Right lobe of liver (tissue), 6 donors: ENCODE measurements at places on chromosomes 16 and 17. TPM values are rescaled to one million over a fixed set of nuclear protein-coding genes. Genes with fewer than 3 reads are reported as not detected.

Gene ZSCAN10
- not detected for total RNA-seq

Gene PER1
- 30.6 TPM for total RNA-seq

Gene TNK1
- total RNA-seq, result 2.9 TPM

Gene TMC5
- not detected for total RNA-seq

DNA sequence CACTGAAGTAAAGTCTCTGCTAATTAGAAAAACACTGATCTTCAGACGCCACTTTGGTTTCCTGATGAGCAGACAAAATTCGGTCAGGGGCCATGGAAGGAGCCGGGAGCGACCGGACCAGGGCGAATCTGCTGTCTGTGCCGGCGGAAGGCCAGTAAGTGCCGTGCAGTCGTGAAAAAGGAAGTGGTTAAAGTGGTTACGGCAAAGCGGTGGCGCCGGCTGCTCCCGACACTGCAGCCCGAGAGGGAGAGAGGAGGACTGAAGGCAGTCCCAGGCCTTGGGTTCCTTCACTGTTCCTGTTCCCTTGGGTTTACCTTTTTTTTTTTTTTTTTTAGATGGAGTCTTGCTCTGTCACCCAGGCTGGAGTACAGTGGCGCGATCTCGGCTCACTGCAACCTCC, 17.3 kb upstream of the HEXD start:
- peak; percentile 54 for DNase-seq

- DNase-seq, result no peak
Measured at GRCh38 chr17:62724398-62725146, 83.5 kb downstream of the MARCHF10 start.

DNA sequence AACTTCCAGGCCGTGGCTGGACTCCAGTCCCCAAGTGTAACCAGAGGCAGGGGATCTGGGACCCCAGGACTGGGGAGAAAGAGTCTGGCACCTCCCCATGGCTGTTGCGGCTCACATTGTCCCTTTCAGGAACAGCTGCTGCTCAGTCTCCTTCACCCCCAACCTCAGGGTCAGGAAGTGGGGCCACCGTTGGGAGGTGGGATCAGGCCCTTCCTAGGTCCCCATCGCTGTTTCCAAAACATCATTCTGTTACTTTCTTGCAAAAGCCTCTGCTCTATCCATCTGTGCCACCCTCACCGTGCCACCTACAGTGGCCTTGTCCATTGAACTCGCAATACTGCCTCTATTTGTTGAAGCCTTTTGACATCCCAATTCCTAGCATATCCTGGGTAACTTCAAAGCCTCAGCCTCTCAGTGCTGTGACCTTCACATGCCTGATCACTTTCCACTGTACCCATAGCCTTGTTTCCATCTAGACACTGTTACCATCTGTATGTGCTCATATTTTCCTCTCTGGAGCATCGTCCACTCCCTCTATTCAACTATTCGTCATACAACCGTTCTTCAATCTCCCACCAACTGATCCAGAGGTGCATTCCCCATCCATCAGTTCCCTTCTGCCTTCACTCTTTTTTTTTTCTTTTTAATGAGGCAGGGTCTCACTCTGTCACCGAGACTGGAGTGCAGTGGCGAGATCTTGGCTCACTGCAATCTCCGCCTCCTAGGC, 15.0 kb upstream of the SRCIN1 start:
- no peak for DNase-seq

DNA sequence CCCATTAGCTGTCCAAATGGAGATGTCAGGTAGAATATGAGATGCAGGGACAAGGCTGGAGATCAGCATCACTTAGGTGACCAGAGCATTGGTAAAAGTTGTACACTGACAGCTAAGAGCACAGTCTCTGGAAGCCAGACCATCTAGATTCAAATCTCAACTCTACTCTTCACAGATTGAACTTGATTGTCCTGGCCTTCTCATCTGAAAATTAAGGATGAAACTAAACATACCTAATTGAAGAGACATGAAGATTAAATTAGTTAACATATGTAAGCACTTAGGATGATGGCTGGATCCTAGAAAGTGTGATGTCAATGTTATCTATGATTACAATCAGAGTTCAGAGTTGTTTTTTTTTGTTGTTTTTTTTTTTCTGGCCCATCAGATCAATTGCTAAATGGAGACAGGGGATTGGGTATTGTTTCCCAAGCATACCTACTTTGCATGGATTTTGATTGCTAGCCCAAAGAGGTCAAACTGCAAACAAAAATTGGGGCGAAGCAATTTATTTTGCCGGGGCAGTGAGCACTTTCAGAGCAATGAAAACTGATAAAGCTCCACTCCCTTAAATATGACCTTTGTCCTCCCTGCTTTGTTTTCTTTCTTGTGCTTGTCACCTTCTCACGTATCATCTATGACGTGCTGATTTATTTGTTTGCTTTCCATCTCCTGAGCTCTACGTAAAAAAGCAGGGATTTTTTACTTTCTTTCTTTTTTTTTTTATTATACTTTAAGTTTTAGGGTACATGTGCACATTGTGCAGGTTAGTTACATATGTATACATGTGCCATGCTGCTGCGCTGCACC, 217.6 kb upstream of the CPHXL start:
- DNase-seq, result no peak

- no peak for DNase-seq
Measured at GRCh38 chr17:44314524-44314868, 6.1 kb downstream of the RUNDC3A start.

DNA sequence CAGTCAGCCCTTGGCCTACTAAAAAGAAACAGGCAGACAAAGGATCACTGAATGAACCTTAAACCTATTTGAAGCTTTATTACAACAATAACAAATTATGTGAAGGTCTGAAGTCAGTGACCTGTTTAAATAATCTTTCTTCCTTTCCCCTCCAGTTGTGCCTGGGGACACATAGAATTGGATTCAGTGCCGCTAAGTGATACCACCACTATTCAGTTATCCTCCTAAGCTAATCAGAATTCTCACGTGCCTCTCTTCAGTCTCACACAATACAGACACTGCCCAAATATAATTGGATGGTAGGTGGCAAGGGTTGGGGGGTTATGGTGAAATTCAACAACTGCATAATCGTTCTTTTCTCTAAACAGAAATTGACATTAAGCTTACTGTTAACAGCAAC, 11.4 kb downstream of the TXNDC11 start:
- DNase-seq, result no peak

DNA sequence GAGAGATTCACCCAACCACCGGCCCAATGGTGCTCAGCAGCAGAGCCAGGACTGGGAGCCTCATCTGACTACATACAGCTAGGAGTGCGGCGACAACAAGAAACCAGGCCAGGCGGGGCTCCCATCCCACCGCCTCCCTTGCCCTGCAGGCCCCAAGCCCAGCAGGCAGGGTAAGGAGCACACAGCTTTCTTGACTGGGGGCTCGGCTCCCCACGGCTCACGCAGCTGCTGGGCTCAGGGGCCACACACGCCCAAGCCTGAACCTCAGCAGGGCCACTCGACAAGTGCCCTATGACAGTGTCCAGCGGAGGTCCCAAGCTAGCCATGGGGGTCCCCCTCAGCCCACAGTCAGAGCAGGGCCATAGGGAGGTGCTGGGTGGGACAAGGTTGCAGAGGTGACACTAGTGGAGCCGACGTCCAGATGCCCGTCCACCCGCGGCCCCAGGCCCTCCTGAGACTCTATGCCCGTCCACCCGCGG, 13.7 kb downstream of the PIEZO1 start:
- DNase-seq, result no peak

DNA sequence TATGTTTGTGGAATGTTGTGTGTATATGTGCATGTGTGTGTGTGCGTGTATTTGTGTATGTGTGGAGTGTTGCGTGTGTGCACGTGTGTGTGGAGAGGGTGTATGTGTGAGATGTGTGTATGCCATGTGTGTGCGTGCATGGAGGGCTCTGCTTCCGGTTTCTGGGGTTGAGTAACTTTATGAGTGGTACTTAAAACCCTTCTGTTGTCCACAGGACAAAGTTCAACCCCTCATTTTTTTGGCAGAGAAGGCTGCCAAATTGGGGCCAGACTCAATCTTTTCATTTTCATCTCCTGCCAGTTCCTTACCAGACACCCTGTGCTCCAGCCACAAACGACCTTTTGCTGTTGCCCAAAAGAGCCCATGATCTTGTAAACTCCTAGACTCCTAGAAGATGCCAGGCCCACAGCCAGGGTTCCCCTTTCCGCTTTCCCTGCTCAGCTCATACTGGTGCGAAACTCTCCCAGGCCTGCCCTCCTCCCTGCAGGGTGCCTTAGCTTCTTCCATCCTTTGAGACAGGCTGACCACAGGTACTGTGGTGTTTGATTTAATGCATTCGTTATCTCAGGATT, 100.2 kb downstream of the CMIP start:
- no peak for DNase-seq

- DNase-seq, result no peak
Measured at GRCh38 chr17:62576382-62576781, 51.1 kb upstream of the MRC2 start.

DNA sequence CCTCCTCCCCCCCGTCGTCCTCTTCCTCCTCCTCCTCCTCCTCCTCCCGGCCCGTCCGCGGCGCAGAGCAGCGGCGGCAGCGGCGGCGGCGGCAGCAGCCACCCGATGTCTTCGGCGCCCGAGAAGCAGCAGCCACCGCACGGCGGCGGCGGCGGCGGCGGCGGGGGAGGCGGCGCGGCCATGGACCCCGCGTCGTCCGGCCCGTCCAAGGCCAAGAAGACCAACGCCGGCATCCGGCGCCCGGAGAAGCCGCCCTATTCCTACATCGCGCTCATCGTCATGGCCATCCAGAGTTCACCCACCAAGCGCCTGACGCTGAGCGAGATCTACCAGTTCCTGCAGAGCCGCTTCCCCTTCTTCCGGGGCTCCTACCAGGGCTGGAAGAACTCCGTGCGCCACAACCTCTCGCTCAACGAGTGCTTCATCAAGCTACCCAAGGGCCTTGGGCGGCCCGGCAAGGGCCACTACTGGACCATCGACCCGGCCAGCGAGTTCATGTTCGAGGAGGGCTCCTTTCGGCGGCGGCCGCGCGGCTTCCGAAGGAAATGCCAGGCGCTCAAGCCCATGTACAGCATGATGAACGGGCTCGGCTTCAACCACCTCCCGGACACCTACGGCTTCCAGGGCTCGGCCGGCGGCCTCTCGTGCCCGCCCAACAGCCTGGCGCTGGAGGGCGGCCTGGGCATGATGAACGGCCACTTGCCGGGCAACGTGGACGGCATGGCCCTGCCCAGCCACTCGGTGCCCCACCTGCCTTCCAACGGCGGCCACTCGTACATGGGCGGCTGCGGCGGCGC, at the start of gene FOXF1:
TSS of gene FOXF1 (plus strand) at position 63 of the 797 bp plus-strand sequence. CDS start at position 106, 43 bp downstream.
- DNase-seq, result no peak

- no peak for DNase-seq
Measured at GRCh38 chr17:17727111-17727659, 45.9 kb downstream of the RAI1 start.

- no peak for DNase-seq
Measured at GRCh38 chr16:58415003-58415402, 22.7 kb downstream of the GINS3 start.

DNA sequence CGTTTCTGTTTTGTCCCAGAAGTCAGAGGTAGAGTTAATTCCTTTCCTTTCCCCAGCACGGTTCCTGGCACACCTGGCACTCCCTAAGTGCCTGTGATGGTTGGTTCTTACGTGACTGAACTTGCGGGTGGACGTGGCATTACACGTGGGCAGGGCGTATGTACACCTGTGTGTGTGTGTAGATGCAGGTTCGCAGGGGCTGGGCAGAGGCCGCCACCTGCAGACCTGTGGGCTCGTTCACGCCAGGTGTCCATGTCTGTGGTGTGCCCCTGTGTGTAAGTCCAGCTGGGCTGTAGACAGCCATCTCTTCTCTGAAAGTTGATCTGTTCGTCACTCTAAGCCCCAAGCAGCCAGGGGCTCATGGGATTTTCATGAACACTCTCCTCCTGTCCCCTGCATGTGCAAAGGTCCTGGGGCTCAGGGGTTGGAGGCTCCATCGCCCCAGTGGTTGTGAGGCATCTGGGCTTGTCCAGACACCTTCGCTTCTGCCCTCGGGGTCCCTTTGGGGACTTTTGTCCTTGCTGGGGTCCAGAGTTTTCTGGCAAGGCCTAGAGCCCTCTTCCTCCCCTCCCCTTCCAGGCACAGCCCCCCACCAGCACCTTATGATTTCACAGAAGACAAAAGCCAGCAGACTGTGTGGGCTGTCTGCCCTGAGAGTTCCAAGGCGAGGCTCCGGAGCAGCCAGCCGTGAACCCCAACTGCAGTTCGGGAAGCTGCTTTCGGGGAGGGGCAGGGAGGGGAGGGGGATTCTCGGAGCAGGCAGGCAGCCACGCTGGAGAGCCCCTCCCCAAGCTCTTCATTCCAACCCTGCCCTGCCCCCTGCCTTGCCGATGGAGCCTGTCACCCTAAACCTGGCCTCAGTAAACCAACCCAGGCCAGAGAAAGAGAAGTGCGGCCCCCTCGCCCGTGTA, 5.4 kb upstream of the FSCN2 start:
- DNase-seq, result peak; percentile 41
